ENCODE measurements at places on chromosomes 1 and 21. TPM values are rescaled to one million over a fixed set of nuclear protein-coding genes. Genes with fewer than 3 reads are reported as not detected.

Gene DNAJC6
- polyA plus RNA-seq = 59.0 TPM

Gene UBE2U
- not detected for polyA plus RNA-seq

Gene CFHR3
- not detected for polyA plus RNA-seq

Gene GPR137B
- polyA plus RNA-seq = 17.8 TPM

Gene S100A12
- polyA plus RNA-seq = 1.1 TPM

Gene KRTAP19-1
- not detected for polyA plus RNA-seq

Gene IVL
- not detected for polyA plus RNA-seq

Gene HES4
- polyA plus RNA-seq = 4.9 TPM

Gene KCNA3
- 4.5 TPM for polyA plus RNA-seq

Gene UMODL1
- 3.3 TPM for polyA plus RNA-seq

Gene OR2T2
- not detected for polyA plus RNA-seq

Gene KCNJ9
- 19.0 TPM for polyA plus RNA-seq

Gene HLCS
- 21.4 TPM for polyA plus RNA-seq

Measured in brain (organoid and tissue), 16 donors.